ENCODE measurements at places on chromosomes 12 and 14.

- no peak for DNase-seq
These were observed 1.1 kb downstream of the ANGEL1 start for GRCh38 chr14:76811561-76811960.

- DNase-seq, result peak; percentile 72
These were observed 5.5 kb upstream of the CELA1 start for GRCh38 chr12:51351913-51352532.

DNA sequence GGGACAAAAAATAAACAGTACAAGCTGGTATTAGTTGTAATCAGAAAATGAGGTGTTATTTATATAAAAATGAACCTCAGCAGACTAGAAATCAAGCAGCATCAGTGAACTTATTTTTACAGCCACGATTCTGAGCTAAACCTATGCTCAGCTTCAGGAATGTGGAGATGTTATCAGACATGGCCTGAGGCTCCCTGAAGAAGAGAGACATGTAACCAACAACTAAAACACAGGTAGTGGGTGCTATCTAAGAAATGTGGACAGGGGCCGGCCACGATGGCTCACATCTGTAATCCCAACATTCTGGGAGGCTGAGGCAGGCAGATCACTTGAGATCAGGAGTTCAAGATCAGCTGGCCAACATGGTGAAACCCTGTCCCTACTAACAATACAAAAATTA lies 534.3 kb downstream of the VRK1 start:
- DNase-seq, result no peak

- no peak for DNase-seq
These were observed 12.5 kb upstream of the MTERF2 start for GRCh38 chr12:106999446-106999845.

- DNase-seq, result no peak
These were observed 8.8 kb downstream of the ATP5MC2 start for GRCh38 chr12:53667080-53667479.

All from stomach (tissue), 19 donors.